NCI-H1436 (cell line): ENCODE measurements at places on chromosomes 11 and 22.

- DNase-seq, result no peak
Measured at GRCh38 chr11:95301474-95301873, 70.5 kb upstream of the SESN3 start.

GRCh38 chr11:60926500-60926899 lies 2.2 kb downstream of the TMEM132A start:
- no peak for DNase-seq

- no peak for DNase-seq
Measured at GRCh38 chr22:46229701-46230100, 20.4 kb downstream of the CDPF1 start.

DNA sequence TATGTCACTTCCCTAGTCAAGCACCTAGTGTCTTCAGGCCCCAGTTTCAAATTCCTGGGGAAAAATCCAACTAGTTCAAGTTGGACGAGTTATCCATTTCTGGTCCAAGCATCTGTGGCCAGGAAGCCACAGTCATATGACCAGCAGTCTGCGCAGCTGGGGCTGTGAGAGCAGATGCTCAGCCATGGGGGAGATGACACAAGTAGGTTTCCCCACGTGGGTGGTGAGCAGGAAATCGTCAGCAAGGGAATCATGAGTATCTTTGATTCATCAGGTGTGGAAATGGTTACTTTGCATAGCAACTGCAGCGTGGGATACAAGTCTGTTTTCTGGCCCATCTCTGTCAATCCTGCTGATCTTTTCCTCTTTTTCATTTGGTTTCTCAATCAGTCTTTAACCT lies 185.3 kb downstream of the C11orf91 start:
- DNase-seq, result no peak

GRCh38 chr22:28986366-28986765 lies 75.3 kb downstream of the C22orf31 start:
- no peak for DNase-seq

GRCh38 chr11:47078751-47079521 lies 97.7 kb downstream of the ARFGAP2 start:
- no peak for DNase-seq
